Mesendoderm (in vitro differentiated cells): ENCODE measurements at places on chromosomes 16 and 17.

- no peak for DNase-seq
Measured at GRCh38 chr16:51522902-51523301, 371.8 kb upstream of the SALL1 start.

GRCh38 chr17:13114601-13115031 is 96.8 kb upstream of the ELAC2 start:
- DNase-seq = peak; percentile 72

- DNase-seq = no peak
Measured at GRCh38 chr17:46027976-46028325, 28.9 kb downstream of the STH start.

DNA sequence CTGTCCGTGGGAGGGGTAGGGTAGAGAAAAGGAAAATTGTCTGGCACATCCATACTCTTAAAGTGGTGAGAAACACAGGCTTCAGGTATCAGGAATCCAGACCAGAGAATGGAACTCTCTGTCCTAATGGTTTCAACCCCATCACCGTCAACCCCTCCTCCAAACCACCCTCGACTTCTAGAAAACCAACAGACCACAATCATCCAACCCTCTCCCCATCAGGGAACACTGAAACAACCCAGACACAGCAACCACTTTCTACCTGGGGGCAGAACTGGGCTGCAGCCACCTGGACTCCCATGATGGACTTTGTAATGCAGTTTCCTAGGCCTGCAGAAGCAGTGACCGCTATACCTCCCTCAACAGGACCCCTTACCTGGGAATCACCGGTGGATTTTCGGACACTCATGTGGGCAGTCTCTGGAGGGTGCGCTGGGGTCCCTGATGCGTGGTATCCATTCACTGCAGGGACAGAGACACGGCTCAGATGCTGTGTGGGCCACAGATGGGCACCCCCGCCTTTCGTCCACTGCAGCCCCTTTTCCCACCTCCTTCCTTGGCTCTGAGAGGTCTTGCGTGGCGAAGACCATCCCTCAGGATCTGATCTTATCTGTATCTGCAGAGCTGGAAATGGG is 64.3 kb upstream of the RCVRN start:
- DNase-seq = no peak

- no peak for DNase-seq
Measured at GRCh38 chr17:78375401-78376151, 2.9 kb upstream of the PGS1 start.

- no peak for DNase-seq
Measured at GRCh38 chr17:5629128-5629527, 44.8 kb upstream of the NLRP1 start.

DNA sequence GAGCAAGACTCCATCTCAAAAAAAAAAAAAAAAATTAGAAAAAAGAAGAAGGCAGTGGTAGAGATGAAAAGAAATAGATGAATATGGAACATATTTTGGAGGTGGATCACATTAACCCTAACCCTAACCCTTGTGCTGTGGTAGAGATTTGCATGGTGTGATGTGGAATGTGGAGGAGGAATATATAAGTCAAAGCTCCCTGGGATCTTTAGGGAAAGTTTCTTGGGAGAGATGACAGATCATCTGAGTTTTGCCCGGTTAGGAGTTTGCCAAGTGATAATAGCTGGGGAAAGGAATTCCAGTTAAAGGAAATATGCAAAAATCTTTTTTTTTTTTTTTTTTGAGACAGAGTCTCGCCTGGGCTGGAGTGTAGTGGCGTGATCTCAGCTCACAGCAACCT is 13.0 kb upstream of the BLMH start:
- no peak for DNase-seq

DNA sequence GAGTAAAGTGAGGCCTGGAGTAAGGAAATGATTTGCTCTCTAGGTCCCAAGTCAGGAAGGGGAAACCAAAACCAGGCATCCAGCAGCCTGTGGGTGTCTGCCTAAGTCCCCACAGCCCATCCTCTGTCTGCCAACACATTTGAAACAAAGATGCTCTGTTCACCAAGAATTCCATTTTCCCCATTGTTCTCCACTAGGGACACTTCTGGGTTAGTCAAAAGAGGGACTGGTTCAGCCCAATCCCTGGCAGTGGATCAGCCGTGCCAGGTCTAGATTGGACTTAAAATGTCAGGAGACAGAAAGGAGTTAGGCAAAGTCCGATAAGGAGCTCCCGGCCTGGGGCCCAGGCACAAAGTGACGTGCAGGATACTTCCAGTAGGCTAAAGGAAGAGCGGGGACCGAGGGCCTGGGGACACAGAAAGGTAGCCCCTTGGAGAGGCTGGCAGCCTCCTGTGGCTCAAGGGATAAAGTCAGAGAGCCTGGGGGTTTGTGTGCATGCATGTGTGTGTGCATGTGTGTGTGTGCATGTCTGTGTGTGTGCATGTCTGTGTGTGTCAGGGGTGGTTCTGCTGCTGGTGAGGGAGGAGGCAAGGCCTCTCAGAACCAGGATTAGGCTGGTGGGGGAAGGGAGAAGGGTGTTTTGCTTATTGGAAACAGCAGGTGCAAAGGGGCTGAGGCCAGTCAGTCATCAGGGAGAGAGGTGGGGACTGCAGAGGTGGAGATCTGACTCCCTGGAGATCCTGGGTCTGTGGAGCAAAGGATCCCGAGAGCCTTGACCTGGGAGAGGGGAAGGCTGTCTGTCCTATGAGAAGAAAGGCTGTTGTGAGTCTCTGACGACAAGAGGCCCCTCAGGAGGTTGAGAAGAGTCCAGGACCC is 41.7 kb upstream of the IL34 start:
- no peak for DNase-seq

GRCh38 chr17:82616021-82616711 is 32.1 kb downstream of the WDR45B start:
- DNase-seq = no peak

DNA sequence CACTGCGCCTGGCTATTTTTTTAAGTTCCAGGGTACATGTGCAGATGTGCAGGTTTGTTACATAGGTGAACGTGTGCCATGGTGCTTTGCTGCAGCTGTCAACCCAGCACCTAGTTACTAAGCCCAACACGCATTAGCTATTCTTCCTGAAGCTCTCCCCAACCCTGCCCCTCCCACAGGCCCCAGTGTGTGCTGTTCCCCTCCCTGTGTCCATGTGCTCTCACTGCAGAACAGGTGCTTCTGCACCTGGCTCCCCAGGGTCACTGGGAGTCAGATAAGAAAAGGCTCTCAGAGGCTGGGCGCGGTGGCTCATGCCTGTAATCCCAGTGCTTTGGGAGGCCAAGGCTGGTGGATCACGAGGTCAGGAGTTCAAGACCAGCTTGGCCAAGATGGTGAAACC is 6.2 kb downstream of the HASPIN start:
- no peak for DNase-seq

DNA sequence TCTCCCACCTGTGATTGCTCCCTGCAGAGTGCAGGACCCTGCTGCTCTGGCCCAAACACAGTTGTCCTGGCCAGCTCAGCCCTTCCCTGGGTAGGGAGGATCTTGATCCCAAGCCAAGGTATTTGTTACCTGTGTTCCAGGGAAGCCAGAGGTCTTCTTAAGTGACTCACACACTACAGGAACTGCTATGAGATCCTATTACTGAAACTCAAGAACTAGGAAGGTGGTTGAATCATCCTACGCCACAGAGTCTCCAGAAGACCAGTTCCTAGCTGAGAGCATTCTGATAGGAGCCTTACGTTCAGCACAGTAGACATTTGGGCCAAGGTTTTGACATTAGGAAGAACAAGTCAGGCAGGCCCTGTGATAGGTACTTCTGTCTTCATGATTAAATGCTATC is 12.0 kb downstream of the CHST6 start:
- no peak for DNase-seq

DNA sequence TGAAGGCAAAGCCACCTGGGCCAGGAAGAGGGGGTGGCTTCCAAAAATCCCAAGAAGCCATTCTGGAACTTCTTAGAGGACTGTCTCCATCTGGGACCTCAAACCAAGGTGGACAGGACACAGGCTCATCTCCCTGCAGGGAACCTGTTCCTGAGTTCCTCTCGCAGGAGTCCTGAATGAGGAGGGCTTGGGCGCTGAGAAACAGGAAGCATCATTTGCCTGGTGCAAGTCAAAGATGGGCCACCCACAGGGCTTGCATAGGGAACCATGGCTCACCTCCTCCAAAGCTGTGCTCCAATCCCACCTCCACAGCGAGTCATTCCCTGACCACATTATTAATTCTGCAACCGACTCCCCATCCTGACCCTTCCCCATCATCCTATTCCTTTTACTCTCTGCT is 55.0 kb upstream of the RPL38 start:
- DNase-seq = no peak

- DNase-seq = no peak
Measured at GRCh38 chr17:50839591-50840310, 4.4 kb downstream of the WFIKKN2 start.

GRCh38 chr17:21164216-21164615 is 37.5 kb downstream of the DHRS7B start:
- no peak for DNase-seq
